Right lung (tissue), 10 donors: ENCODE measurements at places on chromosomes 1 and 21. TPM values are rescaled to one million over a fixed set of nuclear protein-coding genes. Genes with fewer than 3 reads are reported as not detected.
A peak's percentile ranks its signal among the peaks of the same experiment; 100 is the strongest.

C1orf216 gene
- polyA plus RNA-seq, result 12.3 TPM

KRTAP7-1 gene
- polyA plus RNA-seq, result not detected

DNA sequence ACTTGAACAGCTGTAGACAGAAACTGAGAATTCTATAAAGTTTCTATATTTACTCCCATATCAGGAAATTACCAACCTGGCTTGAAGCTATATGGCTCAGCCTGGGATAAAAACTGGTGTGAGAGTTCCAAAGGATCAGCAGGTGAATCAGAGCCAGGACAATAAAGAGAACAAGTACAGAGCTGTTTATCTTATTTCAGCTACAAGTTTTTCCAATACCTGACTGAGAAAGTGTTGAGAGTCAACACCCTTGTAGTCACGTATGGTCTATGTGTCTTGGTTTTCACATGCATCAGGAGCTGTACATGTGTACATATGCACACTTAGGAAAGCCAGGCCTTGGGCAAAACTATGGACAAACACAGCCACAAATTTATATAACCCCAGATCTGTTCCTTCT is 40.7 kb upstream of the CXADR start:
- DNase-seq, result no peak

DNA sequence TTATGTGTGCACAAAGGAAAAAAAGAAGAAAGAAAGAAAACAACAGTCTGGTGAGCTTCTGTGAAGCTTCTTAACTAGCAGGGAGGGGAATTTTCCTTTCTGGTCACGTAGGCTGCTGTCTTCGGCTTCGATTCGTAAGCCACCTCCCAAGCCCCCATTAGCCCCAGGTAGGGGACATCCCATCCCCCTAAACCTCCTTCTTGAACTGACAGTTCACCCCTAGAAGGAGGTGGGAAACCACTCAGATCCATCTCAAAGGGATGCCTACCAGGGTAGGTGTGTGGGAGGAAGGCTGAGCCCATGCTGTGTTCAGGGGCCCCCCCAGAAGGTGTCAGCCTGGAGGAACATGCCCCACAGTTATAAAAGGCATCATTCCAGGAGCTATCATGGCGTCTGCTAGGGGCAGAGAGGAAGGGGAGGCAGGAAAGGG is 25.8 kb downstream of the CD247 start:
- DNase-seq, result no peak

GRCh38 chr1:232793944-232794343 is 11.3 kb upstream of the MAP10 start:
- DNase-seq, result no peak

DNA sequence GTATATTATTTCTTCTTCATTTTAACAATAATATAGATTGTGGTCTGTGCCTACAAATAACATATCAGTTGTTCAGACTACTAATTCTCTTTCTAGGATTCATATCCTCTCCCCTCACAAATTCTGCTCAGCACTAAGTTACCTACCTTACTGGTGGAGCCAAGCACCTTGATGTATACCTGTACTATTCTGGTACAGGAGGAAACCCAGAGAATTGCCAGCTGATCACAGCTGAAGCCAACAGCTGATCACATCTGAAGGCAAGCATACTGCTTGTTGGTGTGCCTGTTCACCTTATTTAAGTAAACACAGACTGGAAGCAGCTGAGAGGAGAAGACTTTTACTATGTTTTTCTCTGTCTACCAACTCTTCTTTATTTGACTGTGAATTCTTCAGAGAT is 101.8 kb downstream of the PBX1 start:
- DNase-seq, result no peak

DNA sequence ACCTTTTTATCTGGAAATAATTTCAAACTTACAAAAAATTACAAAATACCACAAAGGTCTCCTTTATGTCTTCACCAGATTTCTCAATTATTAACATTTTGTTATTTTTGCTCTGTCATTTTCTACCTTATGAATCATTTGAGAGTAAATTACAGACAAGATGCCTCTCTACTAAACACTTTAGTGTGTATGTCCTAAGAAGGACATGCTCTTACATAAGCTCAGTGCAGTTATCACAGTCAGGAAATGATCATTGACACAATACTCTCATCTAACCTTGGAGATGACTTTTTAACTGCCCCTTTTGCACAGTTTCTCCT is 378.9 kb upstream of the RUNX1 start:
- no peak for DNase-seq

DNA sequence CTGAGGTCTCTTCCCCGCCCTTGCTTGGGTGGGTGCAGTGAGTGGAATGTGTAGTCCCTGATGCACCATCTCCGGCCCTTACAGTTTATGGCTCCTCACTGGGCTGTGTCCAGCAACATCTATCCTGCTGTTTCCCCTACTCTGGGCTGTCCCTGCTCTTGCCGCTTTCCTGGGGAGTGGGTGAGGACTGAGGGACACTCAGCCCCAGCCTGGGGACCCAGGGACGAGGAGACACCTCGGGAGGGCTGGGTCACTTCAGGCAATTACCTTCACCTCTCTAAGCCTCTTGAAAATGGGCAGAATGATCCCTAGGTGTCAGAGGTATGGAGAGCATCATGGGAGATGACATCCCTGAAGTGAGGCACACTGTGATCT is 13.6 kb upstream of the LRP8 start:
- DNase-seq, result no peak

DNA sequence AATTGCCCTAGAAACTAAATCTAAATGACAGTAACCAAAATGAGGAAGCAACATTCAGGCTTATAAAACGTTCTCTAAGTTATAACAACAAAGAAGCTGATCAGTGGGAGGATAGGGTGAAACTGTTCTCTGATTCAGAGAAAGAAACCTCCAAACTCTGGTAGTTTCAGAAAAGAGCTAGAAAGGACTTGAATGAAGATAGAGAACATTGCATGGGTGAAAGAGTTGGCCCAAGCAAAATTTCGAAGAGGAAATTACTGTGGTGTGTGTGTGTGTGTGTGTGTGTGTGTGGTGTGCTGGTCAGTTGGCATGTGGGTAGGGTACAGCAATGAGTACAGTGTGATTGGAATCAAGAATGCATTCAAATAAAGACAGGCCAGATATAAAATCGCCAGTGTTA is 16.5 kb upstream of the SPAG17 start:
- no peak for DNase-seq

- DNase-seq, result no peak
Measured at GRCh38 chr1:56915960-56916359, 49.9 kb downstream of the C8B start.

- DNase-seq, result no peak
Measured at GRCh38 chr1:243443557-243443956, 187.7 kb downstream of the SDCCAG8 start.

GRCh38 chr1:56404066-56404465 is 175.3 kb downstream of the PLPP3 start:
- no peak for DNase-seq

DNA sequence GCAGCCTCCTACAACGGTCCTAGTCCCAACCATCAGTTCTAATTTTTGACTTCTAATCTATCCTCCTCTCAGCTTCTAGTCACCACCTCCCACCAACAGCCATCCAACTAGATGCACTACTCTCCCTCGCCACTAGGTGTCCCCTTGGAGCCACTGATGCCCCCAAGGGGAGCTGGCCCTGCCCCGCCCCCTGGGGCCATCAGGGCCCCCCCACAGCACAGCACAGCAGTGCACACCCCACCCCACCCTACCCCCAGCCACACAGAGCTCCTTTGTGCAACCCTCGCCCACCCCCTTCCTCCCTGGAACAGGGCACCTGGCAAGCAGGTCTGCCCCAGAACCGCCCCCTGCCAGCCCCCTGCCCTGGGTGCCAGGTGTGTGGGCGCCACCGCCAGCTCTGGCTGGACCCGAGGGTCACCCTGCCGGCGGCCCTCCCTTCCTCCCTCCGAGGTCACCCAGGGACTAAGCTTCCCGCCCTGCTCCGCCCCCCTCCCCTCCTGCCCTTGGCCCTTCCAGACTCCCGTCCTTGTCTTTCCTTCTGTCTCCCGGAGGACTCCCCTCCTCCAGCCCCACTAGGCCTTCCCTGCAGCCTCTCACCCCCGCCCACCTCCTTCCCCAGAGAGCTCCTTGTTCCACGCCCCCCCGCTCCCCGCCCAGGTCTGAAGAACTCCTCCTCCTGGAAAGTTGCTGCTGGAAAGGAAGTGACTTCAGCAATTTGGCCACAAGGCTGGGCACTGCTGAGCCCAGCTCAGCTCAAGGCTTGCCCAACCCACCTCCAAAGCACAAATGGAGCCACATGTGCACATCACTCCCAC is 47.0 kb downstream of the AHDC1 start:
- DNase-seq, result peak; percentile 83

GRCh38 chr1:206779638-206780037 is 7.3 kb upstream of the IL10 start:
- DNase-seq, result no peak
